ENCODE measurements at places on chromosomes 1 and 21.

DNA sequence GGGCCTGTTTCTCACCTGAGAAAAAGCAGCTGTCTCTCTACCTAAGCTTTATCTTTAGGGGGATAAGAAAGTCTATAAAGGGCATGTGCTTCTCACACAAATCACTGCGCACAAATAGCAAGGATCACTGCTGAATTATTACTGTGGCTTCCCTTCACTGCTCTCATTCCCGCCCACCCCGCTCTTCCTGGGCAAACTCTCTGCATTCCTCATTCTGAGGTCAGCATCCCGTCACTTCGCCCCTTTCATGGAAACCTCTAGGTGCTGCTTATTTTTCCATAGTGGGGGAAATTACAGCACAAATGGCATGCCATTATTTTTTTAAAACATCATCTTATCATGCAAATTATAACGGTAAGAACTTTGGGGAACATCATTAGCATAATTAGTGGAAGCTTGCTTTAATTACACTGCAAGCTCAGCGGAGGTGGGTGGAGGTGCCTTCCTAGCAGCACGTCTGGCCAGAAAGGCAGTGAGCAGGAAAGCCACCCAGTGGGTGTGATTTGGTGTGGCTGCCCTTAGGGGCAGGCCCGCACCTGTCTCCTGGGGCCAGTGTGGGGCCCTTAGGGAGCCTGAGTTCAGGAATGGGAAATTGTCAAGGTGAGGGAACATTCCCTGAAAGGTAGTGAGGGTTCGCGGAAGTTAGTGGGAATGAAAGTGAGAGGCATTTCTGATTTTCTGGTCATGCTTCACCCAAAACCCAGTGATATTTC is 105.9 kb downstream of the LAMC2 start:
- peak; percentile 82 for DNase-seq

GRCh38 chr1:238647877-238648276 is 738.5 kb upstream of the CHRM3 start:
- DNase-seq: peak; percentile 100

- no peak for DNase-seq
Observed at GRCh38 chr1:41363591-41364320, 2.5 kb downstream of the FOXO6 start.

GRCh38 chr21:25742900-25743299 is 8.1 kb downstream of the GABPA start:
- DNase-seq: no peak

DNA sequence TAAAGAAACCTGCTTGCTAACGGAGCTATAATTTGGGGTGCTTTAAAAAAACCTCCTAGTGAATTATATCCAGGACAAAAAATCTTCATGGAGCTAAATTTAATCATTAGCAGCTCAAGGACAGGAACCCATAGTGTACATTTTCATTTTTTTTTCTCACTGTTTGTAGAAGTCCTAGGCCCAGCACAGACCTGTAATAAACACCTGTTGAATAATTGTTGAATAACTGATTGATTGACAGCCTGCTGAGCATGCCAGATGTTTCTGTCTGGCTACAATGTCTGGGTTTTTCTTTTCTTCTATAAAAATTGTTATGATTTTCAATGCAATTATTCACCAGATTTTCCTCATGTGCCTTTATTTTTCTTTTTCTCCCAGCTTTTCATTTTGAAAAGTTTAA is 10.9 kb upstream of the GALNT2 start:
- no peak for DNase-seq

- no peak for DNase-seq
Observed at GRCh38 chr1:106621853-106622252, 434.6 kb upstream of the PRMT6 start.

DNA sequence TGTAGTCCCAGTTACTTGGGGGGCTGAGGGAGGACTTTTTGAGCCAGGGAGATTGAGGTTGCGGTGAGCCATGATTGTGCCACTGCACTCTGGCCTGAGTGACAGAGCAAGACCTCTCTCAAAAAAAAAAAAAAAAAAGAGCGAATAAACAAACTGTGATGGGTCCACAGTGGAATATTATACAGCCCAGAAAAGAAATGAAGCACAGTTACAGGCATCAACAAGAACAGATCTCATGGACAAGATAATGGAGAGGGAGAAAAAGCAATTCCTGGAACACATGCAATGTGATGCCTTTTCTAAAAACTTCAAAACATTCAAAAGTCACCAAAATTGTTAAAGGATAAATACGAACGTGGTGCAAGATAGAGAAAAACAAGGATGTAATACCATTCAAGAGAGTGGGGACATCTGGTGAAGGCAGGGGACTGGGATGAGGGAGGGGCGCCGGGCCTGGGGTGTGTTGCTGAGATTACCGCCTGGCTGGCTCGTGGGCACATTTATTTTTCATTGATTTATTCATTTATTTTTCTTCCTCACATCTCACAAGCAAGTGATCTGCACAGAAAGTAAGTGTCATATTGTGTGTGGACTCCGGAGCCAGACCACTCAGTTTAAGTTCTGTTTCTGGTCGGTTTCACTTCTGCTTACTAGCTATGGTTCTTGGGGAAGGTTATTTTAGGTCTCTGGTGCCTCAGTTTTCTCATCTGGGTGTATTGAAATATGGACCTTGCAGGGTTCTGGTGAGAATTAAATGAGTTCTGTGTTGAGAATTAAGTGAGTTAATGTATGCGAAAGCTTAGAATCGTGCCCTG is 30.1 kb downstream of the ABCG1 start:
- no peak for DNase-seq

GRCh38 chr1:190475421-190476141 is 2.1 kb downstream of the BRINP3 start:
- no peak for DNase-seq

Measured in fibroblast of skin of right biceps (primary cell).